H7 (cell line): ENCODE measurements at places on chromosomes 16 and 17.

- no peak for DNase-seq
These were observed 32.1 kb downstream of the DBNDD1 start for GRCh38 chr16:89987169-89987568.

- peak; percentile 4 for DNase-seq
These were observed 21.9 kb downstream of the KCNJ2 start for GRCh38 chr17:70190959-70191805.

DNA sequence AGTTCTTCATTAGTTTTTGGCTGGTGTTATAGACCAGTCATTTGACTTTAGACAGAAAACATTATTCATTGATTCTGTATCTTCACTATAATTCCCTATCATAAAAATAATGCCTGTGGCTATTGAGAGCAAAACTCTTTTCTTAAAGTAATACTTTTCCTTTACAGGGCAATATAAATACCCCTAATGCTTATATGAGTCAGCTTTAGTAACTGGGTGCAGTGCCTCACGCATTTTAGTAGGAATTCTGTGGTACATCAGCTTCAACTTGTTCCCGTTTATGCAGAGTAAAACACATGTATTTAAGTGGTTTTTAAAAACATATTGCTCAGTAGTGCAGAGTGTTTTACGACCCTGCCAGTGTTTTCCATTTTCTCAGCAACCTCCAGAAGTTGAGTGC, 68.1 kb downstream of the SEC14L1 start:
- no peak for DNase-seq

DNA sequence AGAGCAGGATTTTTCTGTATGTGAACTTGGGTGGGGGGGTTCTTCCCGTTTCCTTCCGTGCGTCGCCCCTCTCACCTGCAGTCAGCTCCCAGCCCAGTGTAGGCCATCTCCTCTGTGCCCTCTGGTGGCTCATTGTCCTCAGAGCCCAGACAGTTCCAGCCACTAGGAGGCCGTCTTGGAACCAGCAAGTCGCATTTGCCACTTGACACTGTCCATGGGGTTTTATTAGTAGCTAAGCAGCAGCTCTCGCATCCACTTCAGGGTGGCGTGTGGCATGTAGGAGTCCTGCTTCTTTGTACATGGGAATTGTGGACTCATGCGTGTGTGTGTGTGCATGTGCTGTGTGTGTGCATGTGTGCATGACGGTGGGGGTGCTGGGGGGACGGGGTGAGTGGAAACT, 74.0 kb downstream of the SEC14L1 start:
- peak; percentile 89 for DNase-seq

DNA sequence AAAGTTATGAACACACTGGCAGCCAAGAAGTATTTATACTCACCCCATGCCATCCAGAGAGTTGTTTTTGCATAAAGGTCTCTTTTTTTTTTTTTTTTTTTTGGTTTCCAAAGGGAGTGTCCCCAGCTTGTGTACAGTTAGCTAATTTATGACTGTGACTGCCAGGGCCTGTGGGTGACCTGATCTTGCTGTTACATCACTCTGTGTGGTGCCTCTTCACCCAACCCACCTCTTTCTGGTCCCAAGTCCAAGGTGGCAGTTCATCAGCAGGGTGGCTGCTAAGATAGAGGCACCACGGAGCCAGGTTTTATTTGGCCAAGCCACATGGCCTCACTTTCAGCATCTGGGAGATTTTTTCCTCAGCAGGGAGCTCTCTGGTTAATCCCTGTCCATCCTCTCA, at the start of gene NOS2:
NOS2 (minus strand) TSS at position 8 of the 400 bp plus-strand sequence. CDS start 1,720 bp downstream, outside the sequence.
- no peak for DNase-seq

- no peak for DNase-seq
These were observed 2.8 kb downstream of the GPT2 start for GRCh38 chr16:46886764-46887523.

DNA sequence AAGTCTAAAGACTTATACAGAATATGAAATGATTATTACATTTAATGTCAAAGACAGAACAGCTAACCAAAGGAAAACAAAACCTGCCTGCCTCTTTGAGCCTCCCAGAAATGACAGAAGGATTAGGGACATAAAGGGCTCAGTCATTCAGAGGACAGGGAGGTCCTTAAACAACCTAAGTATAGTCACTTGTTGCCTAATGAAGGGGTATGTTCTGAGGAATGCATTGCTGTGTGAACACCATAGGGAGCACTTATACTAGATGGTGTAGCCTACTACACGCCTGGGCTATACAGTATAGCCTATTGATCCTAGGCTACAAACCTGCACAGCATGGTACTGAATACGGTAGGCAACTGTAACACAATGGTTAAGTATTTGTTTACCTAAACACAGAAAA, 106.4 kb downstream of the PARN start:
- no peak for DNase-seq
